ENCODE measurements at places on chromosomes 4 and X.

GRCh38 chr4:56307423-56307822 is 79.9 kb downstream of the AASDH start:
- DNase-seq: no peak

DNA sequence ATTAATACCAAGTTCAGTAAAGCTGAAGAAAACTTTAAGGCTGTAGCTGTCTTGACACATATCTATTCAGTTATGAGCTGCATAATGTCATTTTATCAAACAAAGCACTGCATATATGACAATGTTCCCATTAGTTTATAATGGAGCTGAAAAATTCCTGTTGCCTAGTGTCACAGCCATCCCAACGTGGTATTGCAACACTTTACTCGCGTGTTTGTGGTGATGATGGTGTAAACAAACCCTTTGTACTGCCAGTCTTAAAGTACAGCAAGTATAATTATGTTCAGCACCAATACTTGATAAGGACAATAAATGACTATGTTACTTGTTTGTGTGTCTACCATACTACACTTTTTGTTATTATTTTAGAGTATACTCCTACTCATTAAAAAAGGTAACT is 1415.6 kb upstream of the PCDH7 start:
- no peak for DNase-seq

DNA sequence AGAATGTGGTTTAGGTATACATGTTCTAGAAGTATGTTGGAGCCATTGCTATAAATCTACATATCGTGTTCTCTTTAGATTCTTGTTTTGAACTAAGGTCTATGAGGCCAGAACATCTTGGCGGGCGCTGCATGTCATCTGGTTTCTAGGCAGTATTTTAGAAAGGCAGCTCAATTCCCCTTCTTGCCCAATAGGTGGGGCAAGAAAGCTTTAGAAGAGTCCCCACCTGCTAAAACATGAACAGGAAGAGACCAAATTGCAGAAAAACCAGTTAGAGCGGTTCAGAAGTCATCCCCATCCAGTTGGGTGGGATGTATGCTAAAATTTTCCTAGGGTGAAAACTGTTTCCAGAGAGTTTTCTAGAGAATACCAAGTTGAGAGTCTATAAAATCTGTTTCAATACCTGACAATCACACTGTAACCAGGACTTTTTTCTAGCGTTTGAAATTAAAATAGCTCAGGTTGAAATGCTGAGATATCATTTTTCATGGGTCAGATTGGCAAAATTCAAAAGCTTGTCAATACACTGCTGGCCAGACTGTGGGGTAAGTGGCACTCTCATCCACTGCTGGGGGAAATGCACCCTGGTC is 17.5 kb upstream of the SH3KBP1 start:
- peak; percentile 70 for DNase-seq

DNA sequence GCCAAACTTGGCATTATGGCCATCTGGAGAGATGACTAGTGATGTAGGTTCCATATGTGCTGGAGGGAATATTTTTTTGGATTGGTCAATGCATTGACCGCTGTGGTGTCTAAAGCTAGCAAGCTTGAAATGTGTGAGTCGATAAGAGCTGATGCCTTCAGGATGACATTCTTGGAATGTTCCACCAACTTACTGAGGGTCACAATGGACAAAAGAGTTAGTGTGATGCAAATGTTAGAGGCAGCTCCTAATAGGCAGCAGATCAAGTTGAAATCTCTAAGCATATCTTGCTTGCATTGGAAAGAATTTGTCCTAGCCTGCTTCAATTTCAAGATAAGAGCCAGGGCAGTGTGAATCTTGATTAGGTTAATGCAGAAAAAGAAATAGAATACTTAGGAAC is 210.4 kb upstream of the AFF2 start:
- DNase-seq: no peak

- no peak for DNase-seq
These were observed 656.8 kb downstream of the IQCM start for GRCh38 chr4:149158817-149159216.

GRCh38 chr4:133188433-133189146 is 39.5 kb downstream of the PCDH10 start:
- DNase-seq: no peak

- no peak for DNase-seq
These were observed 123.9 kb downstream of the MID1 start for GRCh38 chrX:10496345-10496965.

- DNase-seq: no peak
These were observed 182.2 kb upstream of the TEX13C start for GRCh38 chrX:125137521-125137920.

- no peak for DNase-seq
These were observed 224.2 kb upstream of the ANXA10 start for GRCh38 chr4:167868163-167868562.

DNA sequence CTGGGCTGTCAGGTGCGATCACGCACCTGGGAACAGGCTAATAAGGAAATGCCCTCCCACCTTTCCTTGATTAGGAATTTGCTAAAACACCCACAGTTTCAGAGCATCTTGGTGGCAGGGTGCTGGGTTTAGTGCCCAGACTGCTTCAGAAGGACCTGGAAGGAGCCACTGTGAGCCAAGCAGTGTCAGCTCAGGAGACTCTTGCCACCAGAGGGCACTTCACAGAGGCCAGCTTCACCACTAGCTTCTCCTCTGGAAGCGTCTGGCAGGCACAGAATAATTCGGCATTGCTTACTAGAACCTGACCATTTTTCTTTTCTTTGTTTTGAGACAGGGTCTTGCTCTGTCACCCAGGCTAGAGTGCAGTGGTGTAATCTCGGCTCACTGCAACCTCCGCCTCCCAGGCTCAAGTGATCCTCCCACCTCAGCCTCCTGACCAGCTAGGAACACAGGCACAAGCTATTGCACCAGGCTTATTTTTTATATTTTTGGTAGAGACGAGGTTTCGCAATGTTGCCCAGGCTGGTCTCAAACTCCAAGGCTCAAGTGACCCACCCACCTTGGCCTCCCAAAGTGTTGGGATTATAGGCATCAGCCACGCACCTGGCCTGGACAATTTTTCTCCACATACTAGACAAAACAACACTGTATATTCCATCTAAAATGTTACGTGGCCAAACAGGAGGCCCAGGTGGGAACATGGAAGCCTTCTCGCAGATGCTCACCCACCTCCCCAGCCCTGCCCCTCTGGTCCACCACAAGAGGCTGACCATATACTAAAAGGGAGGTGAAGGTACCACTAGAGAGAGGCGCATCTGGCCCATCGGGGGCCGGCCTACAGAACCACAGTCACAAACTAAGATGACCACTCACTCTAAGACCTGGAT is 14.1 kb downstream of the NOP14 start:
- DNase-seq: peak; percentile 45

GRCh38 chr4:128322986-128323385 is 35.4 kb upstream of the PGRMC2 start:
- no peak for DNase-seq

GRCh38 chr4:8741513-8742226 is 130.0 kb downstream of the HMX1 start:
- no peak for DNase-seq

DNA sequence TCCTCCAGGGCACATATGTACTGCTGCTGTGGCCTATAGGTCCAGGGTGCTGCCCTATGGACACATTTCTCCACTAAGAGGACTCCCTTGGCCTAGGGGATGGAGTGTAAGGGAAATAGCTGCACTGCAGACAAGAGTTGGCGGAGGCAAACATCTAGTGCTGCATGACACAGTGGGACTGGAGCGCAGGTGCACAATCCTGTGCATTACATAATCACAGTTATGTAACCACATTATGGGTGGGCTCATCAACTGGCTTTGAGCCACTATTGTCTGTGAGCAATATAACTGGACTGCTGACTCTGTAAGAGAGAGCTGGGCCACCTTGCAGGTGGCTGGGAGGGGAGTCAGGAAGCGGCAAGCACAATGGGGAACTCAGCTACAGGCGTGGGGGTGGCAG is 3.2 kb upstream of the TIGD2 start:
- DNase-seq: no peak

DNA sequence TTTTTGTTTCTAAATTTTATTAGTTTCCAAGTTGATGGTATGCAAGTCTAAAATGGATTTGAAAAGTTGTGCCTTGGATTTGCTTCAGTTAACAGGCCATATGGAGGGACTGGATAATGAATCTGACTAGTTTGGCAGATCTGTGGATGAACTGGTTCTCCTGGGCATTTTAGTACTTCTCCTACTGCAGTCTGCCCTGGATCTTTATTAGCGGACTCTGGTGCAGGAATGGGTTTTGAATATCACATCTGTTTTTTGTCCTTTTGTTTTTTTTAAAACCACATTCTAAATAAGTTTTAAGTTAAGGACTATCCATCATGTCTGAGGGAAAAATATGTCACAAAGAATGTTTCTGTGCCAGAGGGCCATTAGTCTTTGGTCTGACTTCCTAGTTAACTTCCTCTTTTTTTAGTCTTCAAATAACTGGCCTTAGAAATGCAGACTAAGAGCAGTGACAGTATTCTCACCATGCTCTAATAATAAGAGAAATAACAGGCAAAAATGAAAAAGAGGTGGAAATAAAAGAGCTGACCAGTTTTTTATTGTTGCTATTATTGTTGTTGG is 13.9 kb upstream of the DCK start:
- peak; percentile 29 for DNase-seq

DNA sequence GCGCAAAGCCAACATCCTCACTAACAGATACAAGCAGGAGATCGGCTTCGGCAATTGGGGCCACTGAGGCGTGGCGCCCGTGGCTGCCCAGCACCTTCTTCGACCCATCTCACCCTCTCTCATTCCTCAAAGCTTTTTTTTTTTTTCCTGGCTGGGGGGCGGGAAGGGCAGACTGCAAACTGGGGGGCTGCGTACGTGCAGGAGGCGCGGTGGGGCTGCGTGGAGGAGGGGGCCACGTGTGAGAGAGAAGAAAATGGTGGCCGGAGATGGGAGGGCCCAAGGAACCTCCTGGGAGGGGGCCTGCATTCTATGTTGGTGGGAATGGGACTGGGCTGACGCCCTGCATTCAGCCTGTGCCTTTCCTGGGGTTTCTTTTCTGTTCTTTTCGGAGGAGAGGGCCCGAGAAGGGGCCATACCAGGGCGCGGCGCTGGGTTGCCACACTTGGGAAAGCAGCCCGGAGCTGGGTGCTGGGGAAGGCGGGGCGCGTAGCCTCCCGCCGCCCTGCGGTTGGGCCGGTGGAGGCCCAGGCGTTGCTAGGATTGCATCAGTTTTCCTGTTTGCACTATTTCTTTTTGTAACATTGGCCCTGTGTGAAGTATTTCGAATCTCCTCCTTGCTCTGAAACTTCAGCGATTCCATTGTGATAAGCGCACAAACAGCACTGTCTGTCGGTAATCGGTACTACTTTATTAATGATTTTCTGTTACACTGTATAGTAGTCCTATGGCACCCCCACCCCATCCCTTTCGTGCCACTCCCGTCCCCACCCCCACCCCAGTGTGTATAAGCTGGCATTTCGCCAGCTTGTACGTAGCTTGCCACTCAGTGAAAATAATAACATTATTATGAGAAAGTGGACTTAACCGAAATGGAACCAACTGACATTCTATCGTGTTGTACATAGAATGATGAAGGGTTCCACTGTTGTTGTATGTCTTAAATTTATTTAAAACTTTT is 4.5 kb downstream of the MID1IP1 start:
- peak; percentile 74 for DNase-seq

- DNase-seq: no peak
These were observed 39.2 kb upstream of the PLS3 start for GRCh38 chrX:115521741-115522140.

DNA sequence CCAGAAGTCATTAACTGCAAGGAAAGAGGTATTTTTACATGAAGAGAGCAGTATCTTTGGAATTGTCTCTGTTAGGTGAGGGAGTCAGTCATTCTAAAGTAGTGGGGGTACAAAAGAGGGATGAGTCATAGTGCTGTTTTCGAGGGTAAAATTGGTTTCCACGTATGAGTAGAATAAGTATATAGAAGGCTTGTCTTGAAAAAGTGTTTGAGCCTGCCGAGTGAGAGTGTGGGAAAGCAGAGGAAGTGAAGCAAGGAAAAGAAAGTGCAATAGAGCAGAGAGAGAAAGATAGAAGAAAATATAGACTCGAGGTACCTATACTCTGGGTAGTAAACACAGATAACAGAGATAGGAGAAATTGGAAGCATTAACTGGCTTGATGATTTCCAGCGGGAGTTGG is 696.4 kb downstream of the DMD start:
- DNase-seq: no peak

DNA sequence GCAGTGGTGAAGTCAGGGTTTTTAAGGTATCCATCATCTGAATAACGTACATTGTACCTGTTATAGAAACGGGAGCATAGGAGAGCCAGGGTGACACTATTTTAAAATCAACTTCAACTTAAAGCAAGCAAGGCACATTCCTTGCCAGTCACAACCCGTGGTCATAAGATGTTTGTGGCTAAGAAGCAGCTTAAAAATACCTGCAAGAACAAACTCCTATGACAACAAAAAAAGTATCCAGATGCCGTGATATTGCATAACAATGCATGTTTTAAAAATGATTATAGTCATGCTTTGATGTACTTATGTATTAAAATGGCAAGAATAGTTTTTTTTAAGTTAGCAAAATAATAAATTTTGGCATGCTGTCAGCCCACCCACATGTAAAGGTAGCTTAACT is 16.5 kb upstream of the SYNPO2 start:
- DNase-seq: no peak

DNA sequence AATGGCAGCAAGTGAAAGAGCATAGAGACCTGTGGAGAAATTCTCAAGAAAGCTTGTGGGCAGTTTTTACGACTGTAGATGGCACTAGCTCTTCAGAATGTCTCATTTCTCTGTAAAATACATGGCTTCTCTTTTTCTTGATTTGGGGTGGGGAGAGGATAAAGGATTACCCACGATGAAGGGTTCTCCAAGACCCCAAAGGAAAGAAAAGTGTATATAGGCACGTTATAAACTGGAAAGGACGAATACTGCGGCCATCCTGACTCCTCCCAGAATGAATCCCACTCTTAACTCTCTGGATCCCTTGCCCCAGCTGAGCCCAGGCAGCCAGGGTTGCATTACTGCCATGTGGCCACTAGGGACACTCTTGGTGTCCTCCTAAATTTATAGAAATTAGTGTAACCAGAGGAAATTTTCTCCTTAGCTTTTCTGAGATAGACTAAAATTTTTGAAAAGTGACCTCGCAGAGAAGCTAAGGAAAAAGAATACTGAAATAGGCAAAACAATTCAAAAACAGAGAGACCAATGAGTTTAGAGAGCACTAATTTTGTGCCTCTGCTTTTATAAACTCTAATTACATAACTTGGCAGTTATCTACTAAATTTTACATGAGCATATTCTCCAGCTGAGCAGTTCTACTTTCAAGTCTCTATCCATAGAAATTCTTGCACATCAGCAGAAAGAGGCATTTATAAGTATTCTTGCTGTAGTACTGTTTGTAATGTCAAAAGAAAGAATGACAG is 37.8 kb upstream of the PCDH19 start:
- DNase-seq: peak; percentile 2

- no peak for DNase-seq
These were observed 82.4 kb downstream of the CNGA2 start for GRCh38 chrX:151816934-151817333.

- DNase-seq: no peak
These were observed 426.0 kb downstream of the PCDH18 start for GRCh38 chr4:137106287-137106686.

DNA sequence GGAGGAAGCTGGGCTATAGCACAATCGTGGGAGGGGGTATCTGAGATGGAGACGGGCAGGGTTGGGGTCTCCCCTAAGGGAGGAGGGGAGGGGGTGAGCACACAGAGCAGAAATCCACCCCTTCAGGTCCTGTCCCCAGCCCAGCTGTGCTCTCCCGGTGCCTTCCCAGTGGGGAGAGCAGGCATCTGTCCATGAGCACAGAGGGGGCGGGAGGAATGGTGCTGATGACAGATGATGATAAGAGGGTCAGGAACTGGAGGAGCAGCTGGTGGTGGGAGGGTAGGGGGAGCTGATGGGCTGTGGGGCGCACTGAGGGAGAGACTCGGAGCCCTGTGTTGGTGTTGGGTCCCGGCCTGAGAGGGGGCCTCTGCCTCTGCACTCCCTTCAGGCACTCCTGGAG is 8.6 kb downstream of the ATP2B3 start:
- no peak for DNase-seq
